Bone marrow (tissue), 2 donors: ENCODE measurements at places on chromosomes 2 and 18.

DNA sequence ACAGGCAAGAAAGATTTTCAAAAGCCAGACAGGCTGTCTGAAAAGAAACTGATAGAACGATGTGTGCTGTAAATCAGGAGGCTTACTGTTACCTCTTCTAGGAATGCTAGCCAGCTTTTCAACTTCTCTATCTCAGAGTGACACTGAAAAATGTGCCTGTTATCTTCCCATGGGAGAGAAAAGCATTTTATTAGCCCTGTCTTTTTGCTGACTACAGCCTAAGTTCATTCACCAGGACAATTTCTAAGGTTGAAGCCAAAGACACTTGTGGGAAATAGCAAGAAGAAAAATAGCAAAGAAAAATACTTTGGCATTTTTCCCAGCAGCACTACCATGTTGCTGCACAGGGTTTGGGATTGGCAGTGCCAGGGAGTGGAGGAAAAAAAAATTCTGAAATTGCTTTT lies 34.0 kb downstream of the ABCB11 start:
- no peak for DNase-seq

GRCh38 chr2:230974096-230974913 lies 21.6 kb upstream of the SPATA3 start:
- DNase-seq: no peak

DNA sequence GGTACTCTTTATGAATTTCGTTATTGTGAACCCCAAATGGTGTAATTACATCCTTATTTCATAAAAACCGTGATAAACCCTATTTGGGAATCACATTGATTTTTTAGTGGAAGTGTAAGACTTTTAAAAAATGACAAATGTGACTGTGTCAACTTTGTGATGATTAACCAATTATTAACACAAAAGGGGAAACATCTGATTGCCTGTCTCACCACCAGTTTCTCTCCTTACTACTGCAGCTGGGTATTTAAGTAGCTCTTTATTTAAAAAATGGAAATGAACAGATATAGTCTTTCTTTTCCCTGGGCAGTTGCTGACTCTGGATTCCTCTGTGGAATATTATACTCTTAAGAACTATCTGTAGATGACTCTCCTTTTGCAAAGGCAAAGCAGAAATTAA lies 11.6 kb upstream of the RPE start:
- no peak for DNase-seq

DNA sequence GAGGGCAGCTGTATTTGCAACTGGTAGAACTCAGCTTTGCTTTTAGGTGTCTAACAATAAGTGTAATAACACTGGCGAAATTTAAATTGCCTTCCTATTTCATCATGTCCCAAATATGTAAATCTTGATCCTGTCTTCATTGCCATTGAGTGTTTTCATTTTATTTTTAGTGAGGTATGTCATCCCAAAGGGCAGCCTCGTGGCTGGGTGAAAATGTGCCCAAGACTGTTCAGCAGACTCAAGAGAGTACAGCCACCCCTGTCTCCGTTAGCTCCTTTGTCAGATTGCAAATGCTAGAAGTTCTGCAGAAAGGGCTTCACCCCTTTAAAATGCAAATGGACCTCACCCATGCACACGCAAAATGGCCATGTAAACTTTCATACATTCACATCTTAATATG lies 278.8 kb downstream of the RND3 start:
- no peak for DNase-seq

DNA sequence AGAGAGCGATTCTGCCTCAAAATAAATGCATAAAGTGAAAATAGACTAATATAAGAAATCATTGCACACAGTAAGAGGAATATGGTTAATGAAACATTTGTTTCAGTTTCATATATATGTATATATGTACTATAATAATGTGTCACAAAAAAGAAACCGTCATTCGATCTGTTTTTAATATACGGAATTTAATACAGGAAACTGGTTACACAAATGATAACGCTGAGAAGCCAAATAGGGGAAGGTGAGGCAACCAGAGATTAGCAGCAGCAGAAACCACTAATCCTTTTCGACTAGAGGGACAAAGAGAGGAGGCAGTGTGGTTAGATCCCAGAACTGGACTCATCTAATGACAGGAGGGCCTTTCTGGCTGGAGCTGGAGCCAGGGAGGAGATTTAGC lies 64.2 kb upstream of the GREB1L start:
- DNase-seq: no peak

DNA sequence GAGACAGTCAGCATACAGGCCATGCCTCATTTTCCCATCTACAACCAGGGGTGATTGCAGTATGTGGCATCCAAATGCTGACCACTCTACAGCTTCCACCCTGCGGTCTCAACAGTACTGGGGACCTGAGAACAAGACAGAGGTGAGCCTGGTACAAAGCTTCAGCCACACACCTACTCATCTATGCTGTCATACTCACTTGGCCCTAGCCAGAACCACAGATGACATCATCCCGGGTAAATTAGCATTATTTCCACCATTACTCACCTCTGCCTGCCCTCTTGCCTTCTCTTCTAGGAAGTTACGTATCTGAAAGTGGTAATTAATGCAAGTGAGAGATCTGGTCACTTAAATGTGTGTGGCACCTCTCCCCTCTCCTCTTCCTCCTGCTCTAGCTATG lies 208.2 kb upstream of the ARL4C start:
- DNase-seq: no peak

GRCh38 chr2:235268535-235268934 lies 225.3 kb upstream of the AGAP1 start:
- DNase-seq: no peak

DNA sequence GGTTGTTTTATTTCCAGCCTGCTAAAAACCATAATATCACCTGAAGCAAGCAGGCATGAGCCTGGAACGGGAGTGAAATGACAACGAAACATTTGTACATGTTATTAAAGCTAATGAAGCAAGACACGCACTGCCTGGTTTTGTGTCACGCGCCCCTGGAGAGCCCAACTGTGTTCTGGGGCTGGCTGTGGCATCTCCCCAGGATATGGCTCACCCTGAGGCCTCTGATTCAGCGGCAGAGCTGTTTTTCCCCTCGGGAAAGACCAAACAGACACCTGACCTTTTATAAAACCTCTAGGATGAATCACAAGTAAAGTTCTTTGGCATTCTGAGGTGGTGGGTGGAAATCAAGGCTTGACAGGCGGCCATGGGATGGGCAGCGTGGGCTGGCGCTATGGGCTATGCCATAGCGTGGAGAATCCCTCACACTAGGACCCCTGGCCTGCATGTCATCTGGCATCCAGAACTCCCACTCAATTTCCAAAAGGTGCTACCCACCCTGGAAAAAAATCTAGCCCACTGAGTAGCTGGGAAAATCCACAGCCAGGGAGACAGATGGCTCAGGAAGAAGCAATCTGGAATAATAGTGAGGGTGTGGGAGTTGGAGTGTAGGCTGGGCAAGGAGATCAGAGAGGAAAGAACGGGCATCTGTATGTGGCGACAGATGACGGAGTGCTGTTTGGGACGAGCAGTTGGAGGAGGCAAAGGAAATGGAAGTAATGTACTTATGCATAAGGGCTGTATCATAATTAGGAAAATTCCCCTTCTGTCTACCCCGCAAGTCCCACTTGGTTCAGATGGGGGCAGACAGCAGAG lies 262.0 kb downstream of the AFF3 start:
- DNase-seq: no peak

DNA sequence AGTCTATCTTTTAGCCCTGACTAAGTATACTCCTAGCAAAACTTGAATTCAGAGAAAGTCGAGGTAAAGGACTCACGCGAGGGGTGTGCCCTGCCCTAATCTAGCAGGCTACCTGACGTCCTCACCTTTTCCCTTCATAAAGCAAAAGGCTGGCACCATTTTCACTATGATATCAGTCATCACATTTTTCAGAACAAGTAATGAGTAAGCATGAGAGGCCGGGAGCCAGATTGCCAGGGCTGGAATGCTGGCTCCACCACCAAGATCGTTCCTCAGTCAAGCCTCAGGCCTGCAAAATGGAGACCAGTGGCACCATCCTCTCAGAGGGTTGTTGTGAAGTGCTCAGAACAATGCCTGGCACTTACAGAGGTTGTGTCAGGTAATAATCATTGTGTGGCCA lies 18.7 kb upstream of the NCKAP5 start:
- no peak for DNase-seq

DNA sequence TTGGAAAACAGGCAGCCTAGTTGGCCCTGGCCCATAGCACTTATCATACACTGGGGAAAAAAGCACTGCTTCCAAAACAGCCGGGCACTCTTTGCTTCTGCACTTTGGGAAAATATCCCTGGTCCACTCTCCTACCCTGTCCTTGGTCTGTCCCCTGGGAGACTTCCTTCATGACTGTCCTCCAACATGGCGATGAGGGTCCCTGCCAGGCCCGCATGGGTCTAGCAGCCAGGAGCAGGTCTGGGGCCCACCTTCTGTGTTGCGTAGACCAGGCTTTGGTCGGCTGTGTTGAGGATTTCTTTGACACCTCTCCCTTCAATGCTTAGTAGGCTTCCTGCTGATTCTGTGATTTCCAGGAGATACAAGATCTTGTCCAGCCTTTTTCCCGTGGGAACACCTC lies 12.2 kb downstream of the KCNF1 start:
- no peak for DNase-seq

DNA sequence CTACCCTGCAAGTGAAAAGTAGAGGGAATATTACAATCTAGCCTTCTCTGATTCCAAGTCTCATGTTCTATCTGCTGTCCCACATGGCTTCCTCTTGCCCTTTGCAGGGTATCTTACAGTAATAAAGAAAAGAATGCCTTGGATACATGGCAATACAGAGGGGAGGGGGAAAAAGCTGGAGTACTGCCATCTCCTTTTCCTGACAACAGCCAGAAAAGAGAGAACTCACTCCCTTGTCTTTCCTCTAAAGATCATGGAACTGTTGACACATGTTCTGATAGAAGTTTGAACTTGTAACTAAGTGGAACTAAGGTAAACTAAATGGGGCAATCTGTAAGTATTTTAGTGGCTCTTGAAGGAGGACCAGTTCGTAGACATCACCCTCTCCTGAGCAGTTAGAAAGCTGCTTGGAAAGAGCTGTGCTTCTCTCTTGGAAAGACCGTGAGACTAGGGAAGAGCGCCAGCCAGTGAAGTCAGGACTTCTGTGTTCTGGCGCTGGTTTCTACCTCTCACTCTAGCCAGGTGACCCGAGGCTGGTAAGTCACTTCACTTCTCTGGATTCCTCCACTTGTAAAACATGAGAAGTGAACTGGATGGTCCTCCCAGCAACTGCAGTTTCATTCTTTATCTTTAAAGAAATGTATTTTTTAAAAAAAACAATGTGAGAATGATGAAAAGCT lies 242.3 kb upstream of the FOSL2 start:
- DNase-seq: no peak

- no peak for DNase-seq
Measured at GRCh38 chr2:214311931-214312749, 98.7 kb upstream of the VWC2L start.

DNA sequence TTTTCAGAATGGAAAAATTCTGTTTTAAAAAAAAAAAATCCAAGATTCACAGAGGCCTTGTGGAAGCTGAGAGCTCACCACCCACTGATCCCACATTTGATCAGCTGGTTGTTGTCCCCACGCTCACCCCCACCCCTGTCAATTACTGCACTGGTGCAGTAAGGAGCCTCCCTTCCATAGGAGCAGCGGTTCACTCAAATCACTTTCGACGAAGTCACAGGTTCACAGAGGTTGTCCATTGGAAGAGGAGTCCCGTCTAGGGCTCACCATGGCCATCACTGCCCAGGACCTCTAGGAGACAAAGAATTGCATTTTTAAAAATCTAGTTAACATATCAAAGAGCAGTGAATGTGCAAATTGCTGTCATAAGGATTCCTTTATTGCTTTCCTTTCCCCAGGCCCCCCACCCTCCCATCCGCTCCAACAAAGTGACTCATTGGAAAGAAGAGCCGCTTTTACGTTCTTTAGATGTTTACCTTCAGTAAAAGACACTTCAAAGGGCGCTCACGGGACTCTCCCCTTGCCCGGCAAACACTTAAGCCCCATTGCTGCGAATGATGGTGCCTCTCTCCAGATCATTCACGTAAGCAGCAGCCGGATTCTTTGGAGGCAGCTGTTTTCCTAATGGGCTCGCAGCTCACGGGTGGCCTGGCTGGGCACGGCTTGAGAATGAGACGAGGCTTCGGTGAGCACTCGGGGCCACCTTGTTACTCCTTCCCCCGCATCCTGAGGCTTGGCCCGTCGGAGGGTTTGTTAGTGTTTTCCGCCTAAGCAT lies 165.5 kb upstream of the SALL3 start:
- no peak for DNase-seq

GRCh38 chr2:14047491-14047890 lies 585.0 kb upstream of the LRATD1 start:
- no peak for DNase-seq

DNA sequence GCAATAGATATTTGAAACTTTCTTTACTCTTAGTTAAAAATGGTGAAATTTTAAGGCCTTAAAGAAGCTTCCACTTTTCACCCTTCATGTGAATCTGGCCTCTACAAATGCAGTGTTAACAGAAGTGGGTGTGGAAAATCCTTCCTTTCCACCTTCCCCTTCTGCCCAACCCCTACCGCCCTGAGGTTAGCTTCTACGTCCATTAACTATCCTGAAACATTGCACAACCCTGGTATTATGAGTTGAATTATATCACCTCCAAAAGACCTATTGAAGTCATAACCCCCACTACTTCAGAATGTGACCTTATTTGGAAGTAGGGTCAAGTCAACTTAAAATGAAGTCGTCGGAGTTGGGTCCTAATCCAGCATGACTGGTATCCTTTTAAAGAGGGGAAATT lies 80.8 kb upstream of the ACSL3 start:
- DNase-seq: no peak

DNA sequence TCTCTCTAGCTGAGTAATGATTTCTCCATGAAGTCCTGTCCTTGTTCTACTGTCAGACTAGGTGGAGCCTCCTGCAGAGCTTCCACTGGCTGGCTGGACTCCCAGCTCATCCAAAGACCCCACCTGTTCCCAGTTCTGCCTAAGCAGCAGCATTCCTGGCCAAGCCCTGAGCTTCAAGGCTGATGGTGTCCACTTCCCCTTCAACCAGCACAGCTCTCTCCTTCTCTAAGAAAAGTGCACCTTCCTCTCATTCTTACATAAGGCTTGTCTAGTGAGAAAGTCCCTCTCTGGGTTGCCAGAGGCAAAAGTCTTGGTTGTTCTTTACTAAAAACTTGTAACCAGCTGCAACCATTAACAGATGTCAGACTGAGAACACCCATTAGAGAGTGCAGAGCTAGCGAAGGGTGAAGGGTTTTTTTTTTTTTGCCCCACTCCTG lies 58.9 kb downstream of the CXCR4 start:
- DNase-seq: no peak

- no peak for DNase-seq
Measured at GRCh38 chr18:5964108-5964507, 68.8 kb upstream of the TMEM200C start.

DNA sequence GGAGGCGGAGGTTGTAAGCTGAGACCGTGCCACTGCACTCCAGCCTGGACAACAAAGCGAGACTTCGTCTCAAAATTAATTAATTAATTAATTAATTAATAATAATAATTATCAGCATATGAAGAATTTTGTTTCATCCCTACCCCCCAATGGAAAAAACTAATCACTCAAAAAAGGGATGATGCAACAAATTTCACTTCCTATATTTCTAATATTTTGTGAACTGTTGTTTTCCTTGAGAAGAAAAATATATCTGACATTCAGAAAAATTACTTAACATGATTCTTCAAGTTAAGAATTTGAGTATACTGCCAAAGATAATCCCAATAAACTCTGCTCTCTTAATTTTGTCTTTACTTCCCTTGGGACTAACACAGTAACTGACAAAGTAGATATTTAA lies 28.1 kb downstream of the EXOC6B start:
- no peak for DNase-seq
